ENCODE measurements at places on chromosomes 2 and 18.

GRCh38 chr2:240915526-240916341 is 9.6 kb downstream of the CROCC2 start:
- DNase-seq, result no peak

DNA sequence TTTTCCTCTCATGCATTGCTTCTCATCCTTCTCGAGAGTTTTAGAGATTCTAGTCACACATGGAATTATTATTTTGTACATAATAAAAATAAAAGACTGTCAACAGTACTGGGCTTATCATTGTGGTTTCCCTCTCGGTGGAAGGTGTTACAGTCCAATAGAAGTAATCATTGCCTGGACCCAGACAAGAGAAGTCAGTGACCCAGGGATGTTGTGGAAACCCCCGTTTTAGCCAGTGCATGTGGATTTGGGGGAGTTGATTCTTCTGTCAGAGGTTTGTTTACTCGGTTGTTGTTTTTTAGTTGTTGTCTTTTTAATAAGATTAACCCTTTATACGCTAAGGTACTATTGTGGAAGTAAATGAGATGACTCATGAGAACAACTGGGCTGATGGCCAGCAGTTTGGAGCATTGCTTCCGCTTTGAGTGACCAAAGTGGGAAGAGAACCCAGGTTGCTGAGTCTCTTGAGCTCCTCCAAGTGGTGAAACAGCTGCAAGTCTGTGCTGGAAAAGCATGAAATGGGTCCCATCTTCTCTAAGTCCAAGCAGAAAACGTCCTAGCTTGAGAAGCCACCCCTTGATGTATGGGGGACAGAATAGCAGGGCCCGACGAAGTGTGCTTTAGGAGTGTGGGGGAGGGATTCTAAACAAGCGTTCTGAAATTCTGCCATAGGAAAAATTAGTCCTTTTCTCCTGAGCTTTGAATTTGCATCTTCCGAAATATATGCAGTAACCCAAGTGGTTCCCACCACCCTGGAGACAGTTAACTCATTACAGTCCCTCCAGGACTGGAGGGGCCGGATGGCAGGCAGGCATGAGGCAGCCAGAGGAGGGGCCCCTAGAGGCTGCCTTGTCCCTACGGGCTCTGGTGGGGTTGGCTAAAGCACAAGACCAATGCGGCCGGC is 61.8 kb upstream of the GPR45 start:
- DNase-seq, result no peak

- DNase-seq, result no peak
Measured at GRCh38 chr2:84421197-84421596, 37.9 kb downstream of the SUCLG1 start.

GRCh38 chr2:41965173-41965908 is 82.5 kb upstream of the PKDCC start:
- no peak for DNase-seq

GRCh38 chr18:39958876-39959275 is 1996.2 kb upstream of the PIK3C3 start:
- no peak for DNase-seq

DNA sequence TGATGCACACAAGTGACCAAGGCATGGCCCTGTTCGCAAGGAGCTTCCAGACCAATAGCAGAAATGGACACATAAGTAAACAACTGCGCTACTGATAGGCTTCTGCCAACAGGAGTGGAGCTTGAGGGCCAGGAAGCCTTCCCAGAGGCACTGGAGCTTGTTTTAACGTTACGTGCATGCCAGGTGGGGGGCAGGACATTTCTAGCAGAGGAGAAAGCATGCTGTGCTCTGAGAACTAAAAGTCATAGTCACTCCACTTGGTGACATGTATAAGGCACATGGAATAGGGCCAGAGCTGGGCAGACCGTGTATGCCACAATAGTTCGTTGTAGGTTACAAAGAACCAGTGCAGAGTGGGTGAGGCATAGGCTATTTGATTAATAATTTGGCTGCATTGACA is 184.2 kb downstream of the NEDD4L start:
- DNase-seq, result no peak

GRCh38 chr2:40403233-40403836 is 48.6 kb downstream of the SLC8A1 start:
- DNase-seq, result no peak
